ENCODE measurements at places on chromosomes 11 and 22. TPM values are rescaled to one million over a fixed set of nuclear protein-coding genes. Genes with fewer than 3 reads are reported as not detected.

Gene LRP4
- 27.6 TPM for polyA plus RNA-seq

Gene BTBD18
- 0.49 TPM for polyA plus RNA-seq

Gene PLAAT3
- polyA plus RNA-seq, result 20.8 TPM

Gene OR52I1
- polyA plus RNA-seq, result 0.09 TPM

Gene OR51B6
- polyA plus RNA-seq, result not detected

Gene ANO5
- polyA plus RNA-seq, result 4.6 TPM

Data from left renal cortex interstitium (tissue), 4 donors.